ENCODE measurements at places on chromosomes 12 and 14. TPM values are rescaled to one million over a fixed set of nuclear protein-coding genes. Genes with fewer than 3 reads are reported as not detected.

The PMEL gene
- polyA plus RNA-seq: 0.40 TPM

The RNASE13 gene
- polyA plus RNA-seq: not detected

The SLC2A14 gene
- polyA plus RNA-seq: 0.21 TPM

The G2E3 gene
- 5.6 TPM for polyA plus RNA-seq

The KLHL33 gene
- polyA plus RNA-seq: not detected

The ATL1 gene
- 1.1 TPM for polyA plus RNA-seq

The LAG3 gene
- polyA plus RNA-seq: not detected

The NTN4 gene
- not detected for polyA plus RNA-seq

- H3K27ac ChIP-seq: no peak overlapping the region
- H3K4me1 ChIP-seq: no peaks in the 10 kb centered on the region
- no peak overlapping the region for H3K4me3 ChIP-seq
- no peaks in the 10 kb centered on the region for H3K36me3 ChIP-seq
Measured at GRCh38 chr14:25042362-25043299, 7.3 kb downstream of the STXBP6 start.

GRCh38 chr12:41514907-41515306, 326.8 kb downstream of the PDZRN4 start:
- H3K4me3 ChIP-seq: no peak overlapping the region
- DNase-seq: no peak

- no peak overlapping the region for H3K27ac ChIP-seq
- H3K27me3 ChIP-seq: no peaks in the 10 kb centered on the region
- no peaks in the 10 kb centered on the region for H3K36me3 ChIP-seq
- H3K4me3 ChIP-seq: no peak overlapping the region
Measured at GRCh38 chr12:11946161-11946560, 124.6 kb upstream of the BCL2L14 start.

DNA sequence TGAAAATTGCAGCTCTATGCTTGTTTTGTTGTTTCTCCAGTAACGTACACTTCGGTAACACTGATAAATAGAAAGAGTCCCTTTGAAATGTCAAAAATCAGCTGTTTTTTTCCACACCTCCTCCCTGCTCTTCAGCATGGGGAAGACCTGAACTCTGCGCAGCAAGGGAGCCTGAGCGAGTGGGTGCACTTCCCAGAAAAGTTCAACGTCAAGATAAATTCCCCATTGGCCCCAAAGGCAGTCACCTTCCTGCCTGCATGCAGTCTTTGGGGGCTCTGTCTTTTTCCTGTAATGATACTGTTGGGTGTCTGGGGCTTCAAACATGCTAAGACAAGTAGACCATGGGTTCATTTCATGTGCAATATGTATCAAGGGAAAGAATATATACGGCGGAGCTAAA, 8.8 kb upstream of the FOXG1 start:
- no peak overlapping the region for H3K4me3 ChIP-seq
- H3K27me3 ChIP-seq: peaks cover 96% of the 10 kb centered on the region
- no peak for DNase-seq
- no peaks in the 10 kb centered on the region for H3K4me1 ChIP-seq
- no peak overlapping the region for H3K27ac ChIP-seq

GRCh38 chr12:69068448-69068847, 135.5 kb upstream of the CPM start:
- H3K4me1 ChIP-seq: no peaks in the 10 kb centered on the region
- no peak overlapping the region for H3K27ac ChIP-seq
- H3K27me3 ChIP-seq: no peaks in the 10 kb centered on the region
- H3K36me3 ChIP-seq: no peaks in the 10 kb centered on the region
- H3K4me3 ChIP-seq: no peak overlapping the region

GRCh38 chr12:84954415-84954814, 41.8 kb upstream of the SLC6A15 start:
- no peaks in the 10 kb centered on the region for H3K27me3 ChIP-seq
- DNase-seq: no peak
- H3K27ac ChIP-seq: no peak overlapping the region
- H3K4me3 ChIP-seq: no peak overlapping the region

DNA sequence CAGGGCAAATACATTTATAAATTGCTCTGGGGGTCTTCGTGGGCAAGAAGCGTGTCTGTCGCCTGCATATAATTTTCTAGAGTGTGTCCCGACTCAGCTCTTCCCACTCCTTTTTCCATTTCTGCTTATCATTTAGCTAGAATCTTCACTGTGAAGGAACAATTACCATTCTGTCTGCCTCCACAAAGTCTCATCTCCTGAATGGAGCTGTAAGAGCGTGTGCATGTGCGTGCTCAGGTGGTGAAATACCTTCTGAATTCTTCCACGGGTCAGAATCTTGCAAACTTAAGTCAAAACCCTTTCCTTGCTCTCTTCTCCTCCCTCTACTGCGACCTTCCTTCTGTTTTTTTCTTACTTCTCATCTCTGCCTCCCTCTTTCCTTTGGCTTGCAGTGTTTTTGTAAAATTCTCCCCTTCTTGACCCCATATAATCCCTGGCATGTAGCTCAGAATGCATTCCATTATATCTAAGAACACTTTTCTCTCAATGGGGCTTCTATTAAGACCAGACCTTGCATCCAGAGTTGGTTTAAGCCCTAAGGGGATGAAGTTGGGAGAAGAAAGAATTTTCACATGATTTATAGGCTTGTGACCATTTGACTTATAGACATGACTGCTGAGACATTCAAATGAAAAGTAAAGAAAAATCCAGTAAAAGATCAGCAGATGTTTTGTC, 25.0 kb upstream of the GSG1 start:
- H3K27me3 ChIP-seq: no peaks in the 10 kb centered on the region
- no peak overlapping the region for H3K27ac ChIP-seq
- no peaks in the 10 kb centered on the region for H3K4me1 ChIP-seq
- H3K4me3 ChIP-seq: no peak overlapping the region
- no peak for DNase-seq

- H3K36me3 ChIP-seq: peaks cover 48% of the 10 kb centered on the region
- H3K27me3 ChIP-seq: no peaks in the 10 kb centered on the region
- peak overlapping the region; percentile 80 for H3K27ac ChIP-seq
- no peak for DNase-seq
Measured at GRCh38 chr14:50936016-50936340, 8.3 kb downstream of the PYGL start.

DNA sequence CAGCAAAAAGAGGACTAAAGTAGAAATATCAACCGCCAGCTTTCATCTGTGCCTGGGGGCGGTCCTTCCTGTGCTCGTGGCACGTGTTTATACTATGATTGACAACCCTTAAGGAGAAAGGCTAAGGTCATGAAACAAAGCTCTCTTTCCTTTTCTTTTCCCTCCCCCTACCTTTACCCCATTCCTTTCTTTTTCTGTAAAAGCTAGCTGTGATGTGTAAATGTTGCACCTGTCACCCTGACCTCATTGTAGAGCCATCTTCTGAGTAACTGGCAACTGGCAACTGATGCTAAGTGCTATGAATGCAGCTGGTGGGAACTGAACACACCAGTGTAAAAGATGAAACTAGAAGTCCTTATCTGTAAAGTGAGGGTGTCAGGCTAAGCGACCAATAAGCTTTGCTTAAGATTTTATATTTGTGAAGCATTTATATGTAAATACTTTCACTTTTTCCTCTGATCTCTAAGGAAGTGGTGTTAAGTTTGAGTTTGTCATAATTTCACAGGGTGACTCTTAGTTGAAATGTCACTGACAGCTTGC, 102.8 kb upstream of the BCAT1 start:
- H3K4me3 ChIP-seq: peak overlapping the region; percentile 82
- H3K27me3 ChIP-seq: no peaks in the 10 kb centered on the region
- no peaks in the 10 kb centered on the region for H3K36me3 ChIP-seq
- peak overlapping the region; percentile 98 for H3K27ac ChIP-seq

DNA sequence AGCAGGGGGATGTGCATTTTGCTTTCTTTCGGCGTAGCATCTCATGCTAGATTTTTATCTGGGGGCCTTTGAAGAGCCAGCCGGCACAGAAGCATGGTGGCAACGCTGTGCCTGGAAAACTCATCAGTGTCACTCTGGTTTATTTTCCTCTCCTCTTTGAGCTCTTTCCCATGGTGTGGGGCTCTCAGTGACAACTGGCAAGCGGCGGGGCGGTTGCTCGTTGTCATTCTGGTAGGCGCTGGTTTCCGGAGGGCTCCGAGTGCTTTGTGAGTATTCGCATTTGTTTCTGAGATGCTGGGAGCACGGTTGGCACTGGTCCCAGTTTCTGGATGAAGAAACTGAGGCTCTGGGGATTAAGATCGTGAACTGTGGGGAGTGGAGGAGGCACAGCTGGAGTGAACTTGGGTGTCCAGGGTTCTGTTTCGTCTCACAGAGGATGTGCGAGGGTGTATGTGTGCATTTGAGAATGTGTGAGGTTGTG, 23.3 kb downstream of the TPCN1 start:
- H3K27ac ChIP-seq: no peak overlapping the region
- peaks cover 74% of the 10 kb centered on the region for H3K36me3 ChIP-seq
- no peaks in the 10 kb centered on the region for H3K27me3 ChIP-seq
- peaks cover 48% of the 10 kb centered on the region for H3K4me1 ChIP-seq

GRCh38 chr12:131737150-131737827, 26.4 kb downstream of the SFSWAP start:
- H3K27ac ChIP-seq: no peak overlapping the region
- no peaks in the 10 kb centered on the region for H3K27me3 ChIP-seq
- H3K4me3 ChIP-seq: no peak overlapping the region
- H3K36me3 ChIP-seq: peaks cover 62% of the 10 kb centered on the region
- H3K4me1 ChIP-seq: no peaks in the 10 kb centered on the region

DNA sequence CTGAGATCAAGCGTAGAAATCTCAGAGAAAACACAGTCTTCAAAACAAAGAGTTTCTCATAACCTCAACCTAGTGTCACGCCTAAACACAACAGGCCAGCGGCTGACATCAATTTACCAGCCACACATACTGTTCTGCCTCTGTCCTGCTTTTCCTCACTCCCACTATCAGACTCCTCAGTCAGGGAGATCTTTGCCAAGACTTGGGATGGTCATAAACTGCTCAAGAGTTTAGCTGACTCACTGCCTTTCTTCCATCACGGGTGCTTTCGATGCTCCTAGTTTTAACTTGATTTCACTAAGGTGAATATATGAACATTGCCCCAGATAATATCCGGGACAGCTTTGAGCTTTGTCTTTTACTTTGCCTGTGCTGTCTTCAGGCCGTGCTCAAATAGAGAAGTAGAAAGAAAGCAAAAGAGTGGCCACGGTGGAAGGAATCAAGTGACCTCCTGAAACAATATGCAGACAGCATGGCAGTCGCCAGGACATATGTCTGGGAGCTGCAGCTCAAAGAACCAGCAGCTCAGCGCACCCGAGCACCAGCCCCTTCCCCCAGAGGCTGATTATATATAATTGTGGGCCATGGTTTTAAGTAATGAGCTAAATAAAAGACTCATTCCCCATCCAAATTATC, 12.1 kb downstream of the MDM1 start:
- no peaks in the 10 kb centered on the region for H3K27me3 ChIP-seq
- no peak overlapping the region for H3K27ac ChIP-seq
- DNase-seq: no peak
- H3K4me1 ChIP-seq: no peaks in the 10 kb centered on the region
- no peak overlapping the region for H3K4me3 ChIP-seq

DNA sequence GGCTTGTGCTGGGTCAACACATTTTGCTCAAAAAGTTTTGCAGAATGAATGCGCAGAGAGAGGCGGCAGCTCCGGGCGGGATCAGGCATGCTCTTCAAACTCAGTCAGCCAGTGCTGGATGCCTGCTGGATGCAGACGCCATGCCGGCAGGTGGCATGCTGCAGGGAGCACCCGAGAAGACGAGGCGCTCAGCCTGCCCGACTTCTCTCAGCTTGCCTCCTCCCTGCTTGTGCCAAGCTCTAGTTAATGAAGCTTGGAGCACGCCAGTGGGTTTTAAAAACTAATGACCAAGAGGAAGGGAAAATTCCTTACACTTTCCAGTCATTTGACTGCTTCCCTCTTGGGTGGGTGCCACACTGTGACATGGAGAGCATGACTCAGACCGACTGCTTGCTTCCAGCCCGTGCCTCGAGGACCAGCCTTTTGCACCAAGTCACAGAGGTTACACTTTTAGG, 39.8 kb downstream of the SLC24A4 start:
- DNase-seq: no peak
- H3K4me1 ChIP-seq: peaks cover 7% of the 10 kb centered on the region
- H3K36me3 ChIP-seq: no peaks in the 10 kb centered on the region
- H3K27me3 ChIP-seq: no peaks in the 10 kb centered on the region
- no peak overlapping the region for H3K4me3 ChIP-seq

Data from CD14-positive monocyte (primary cell).